Activated naive CD8-positive, alpha-beta T cell treated with anti-CD3 and anti-CD28 coated beads for 36 hours (primary cell): ENCODE measurements at places on chromosomes 4 and X.

- no peak overlapping the region for H3K27ac ChIP-seq
- no peak overlapping the region for H3K4me3 ChIP-seq
- H3K36me3 ChIP-seq = peaks cover 6% of the 10 kb centered on the region
- H3K27me3 ChIP-seq = no peaks in the 10 kb centered on the region
- DNase-seq = no peak
Observed at GRCh38 chr4:15855804-15856475, 77.8 kb downstream of the CD38 start.

DNA sequence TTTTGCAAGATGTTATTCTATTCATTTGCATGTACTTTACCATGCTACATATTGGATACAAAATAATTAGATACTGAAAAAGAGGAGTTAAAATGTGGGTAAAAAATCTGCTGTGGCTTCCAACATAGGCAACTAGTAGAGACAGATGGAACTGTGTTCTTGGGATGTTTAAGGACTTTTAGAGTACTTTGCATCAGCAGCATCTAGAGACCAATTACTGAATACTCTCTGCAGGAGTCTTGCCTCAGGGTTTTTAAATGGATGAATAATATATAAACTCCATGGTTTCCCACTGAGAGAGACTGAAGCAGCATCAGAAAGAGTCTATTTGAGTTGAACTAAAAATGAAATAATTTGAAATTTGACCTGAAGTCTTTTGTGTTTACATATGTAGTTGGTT, 676.7 kb downstream of the GALNTL6 start:
- H3K27me3 ChIP-seq = no peaks in the 10 kb centered on the region
- H3K4me1 ChIP-seq = no peaks in the 10 kb centered on the region
- H3K36me3 ChIP-seq = no peaks in the 10 kb centered on the region
- no peak overlapping the region for H3K4me3 ChIP-seq
- no peak for DNase-seq

GRCh38 chr4:173280998-173281397, 53.2 kb downstream of the HMGB2 start:
- no peaks in the 10 kb centered on the region for H3K27me3 ChIP-seq
- no peak overlapping the region for H3K27ac ChIP-seq
- H3K36me3 ChIP-seq = peaks cover 41% of the 10 kb centered on the region
- no peaks in the 10 kb centered on the region for H3K4me1 ChIP-seq

- H3K36me3 ChIP-seq = no peaks in the 10 kb centered on the region
- H3K4me3 ChIP-seq = no peak overlapping the region
- H3K4me1 ChIP-seq = peaks cover 8% of the 10 kb centered on the region
- H3K27me3 ChIP-seq = peaks cover 44% of the 10 kb centered on the region
Observed at GRCh38 chr4:78320349-78320935, 231.1 kb upstream of the ANXA3 start.

- peaks cover 23% of the 10 kb centered on the region for H3K36me3 ChIP-seq
- no peaks in the 10 kb centered on the region for H3K27me3 ChIP-seq
- peaks cover 11% of the 10 kb centered on the region for H3K4me1 ChIP-seq
- no peak for DNase-seq
Observed at GRCh38 chr4:39319676-39320075, 46.5 kb downstream of the RFC1 start.
